ENCODE measurements at places on chromosomes 1 and 21. TPM values are rescaled to one million over a fixed set of nuclear protein-coding genes. Genes with fewer than 3 reads are reported as not detected.

Gene RPTN
- polyA plus RNA-seq: 0.20 TPM

Gene RNU1-4
- not detected for polyA plus RNA-seq

Gene CD5L
- not detected for polyA plus RNA-seq

Gene SLAMF1
- 0.29 TPM for polyA plus RNA-seq

Gene CFHR5
- not detected for polyA plus RNA-seq

Gene CCDC185
- 0.04 TPM for polyA plus RNA-seq

Gene KRTAP19-1
- not detected for polyA plus RNA-seq

Gene KRTAP12-4
- polyA plus RNA-seq: not detected

Gene SLC26A9
- 1.5 TPM for polyA plus RNA-seq

Gene HAO2
- not detected for polyA plus RNA-seq

Gene NHLH1
- polyA plus RNA-seq: 0.08 TPM

Gene FOXE3
- polyA plus RNA-seq: not detected

Gene PTPN22
- 0.76 TPM for polyA plus RNA-seq

Gene BARHL2
- not detected for polyA plus RNA-seq

Data from esophagus (tissue), 2 donors.